Stimulated activated CD4-positive, alpha-beta T cell treated with anti-CD3 and anti-CD28 coated beads, Interleukin-2, amount 100 ng/mL, for 48 hours (primary cell): ENCODE measurements at places on chromosomes 16 and 17.

- no peak for DNase-seq
Observed at GRCh38 chr16:27969574-27969973, 93.9 kb downstream of the GSG1L start.

DNA sequence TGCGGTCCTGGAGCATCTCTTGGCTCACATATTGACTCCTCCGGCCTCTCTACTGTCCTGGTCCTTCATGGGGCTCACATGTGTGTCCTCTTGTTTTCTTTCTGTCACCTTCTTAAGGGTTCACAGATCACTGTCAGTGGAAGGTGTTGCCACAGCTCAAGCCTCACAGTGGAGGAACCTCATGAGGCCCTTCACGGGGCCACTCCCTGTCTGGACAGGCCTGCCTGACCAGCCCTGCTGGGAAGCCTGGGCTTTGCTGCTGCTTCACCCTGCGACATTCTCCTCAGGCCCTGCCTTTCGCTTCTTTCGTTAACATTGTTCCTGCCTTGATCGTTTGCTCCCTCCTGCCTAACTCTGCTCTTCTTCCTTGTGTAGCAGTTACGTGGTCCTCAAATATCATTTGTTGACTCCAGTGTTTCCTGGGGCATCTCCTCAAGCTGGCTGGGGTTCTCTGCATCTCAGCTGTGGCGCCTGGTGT lies 55.9 kb downstream of the WDR45B start:
- DNase-seq = no peak

DNA sequence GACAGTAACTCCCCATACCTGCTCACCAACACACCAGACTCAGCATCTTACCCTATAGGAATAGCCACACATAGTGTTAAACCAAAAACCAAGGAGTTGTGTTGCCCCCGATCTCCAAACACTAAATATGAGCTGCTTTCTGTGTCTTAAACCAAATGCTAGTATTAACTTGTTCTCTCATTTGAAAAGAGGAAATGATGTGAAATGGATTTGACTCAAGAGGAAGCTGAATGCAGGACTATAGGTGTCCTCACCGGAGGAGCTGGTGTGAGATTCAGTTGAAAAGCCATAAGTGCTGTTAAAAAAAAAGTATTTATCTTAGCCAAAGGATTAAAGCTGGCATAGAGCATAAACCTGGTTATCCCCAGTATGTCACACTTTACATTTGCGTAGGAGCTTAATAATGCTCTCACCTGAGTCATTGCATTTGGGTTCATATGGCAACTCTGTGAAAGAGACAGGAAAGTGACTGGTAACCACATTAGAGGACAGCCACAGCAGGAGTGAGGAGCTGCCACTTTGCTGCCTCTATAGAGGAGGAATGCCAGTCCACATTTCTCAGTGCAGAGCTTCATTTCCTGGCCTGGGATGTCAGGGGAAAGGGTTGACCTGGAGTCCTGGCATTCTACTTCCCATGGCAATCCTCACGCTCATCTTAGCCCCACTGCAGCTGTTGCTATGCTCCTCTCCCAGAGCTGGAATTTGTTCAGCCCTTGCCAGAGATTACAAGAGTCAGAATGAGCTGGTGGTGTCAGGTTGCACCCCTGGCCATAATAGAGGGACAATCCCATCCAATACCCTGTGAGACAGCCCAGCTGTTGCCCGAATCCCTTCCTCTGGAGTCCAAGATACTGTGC lies 143.3 kb upstream of the ANKFN1 start:
- DNase-seq = no peak

DNA sequence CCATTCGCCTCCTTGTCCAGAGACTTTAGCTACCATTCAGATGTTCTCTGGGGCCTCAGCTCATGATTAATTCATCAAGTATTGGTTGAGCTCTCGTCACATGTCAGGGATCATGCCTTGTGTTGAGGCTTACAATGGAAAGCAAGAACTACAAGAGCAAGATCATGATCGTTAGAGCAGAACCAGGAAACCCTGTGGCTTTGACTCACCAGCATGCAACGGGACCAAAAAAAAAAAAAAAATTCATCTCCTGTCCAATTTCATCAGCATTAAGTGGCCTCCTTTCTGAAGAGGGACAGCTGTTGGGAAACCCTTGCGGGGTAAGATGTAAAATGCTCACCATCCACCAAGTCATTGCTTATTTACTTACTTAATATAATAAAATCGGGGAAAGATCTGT lies 12.1 kb upstream of the USP10 start:
- DNase-seq = no peak

- DNase-seq = no peak
Observed at GRCh38 chr16:14007450-14007849, 63.7 kb upstream of the MRTFB start.

DNA sequence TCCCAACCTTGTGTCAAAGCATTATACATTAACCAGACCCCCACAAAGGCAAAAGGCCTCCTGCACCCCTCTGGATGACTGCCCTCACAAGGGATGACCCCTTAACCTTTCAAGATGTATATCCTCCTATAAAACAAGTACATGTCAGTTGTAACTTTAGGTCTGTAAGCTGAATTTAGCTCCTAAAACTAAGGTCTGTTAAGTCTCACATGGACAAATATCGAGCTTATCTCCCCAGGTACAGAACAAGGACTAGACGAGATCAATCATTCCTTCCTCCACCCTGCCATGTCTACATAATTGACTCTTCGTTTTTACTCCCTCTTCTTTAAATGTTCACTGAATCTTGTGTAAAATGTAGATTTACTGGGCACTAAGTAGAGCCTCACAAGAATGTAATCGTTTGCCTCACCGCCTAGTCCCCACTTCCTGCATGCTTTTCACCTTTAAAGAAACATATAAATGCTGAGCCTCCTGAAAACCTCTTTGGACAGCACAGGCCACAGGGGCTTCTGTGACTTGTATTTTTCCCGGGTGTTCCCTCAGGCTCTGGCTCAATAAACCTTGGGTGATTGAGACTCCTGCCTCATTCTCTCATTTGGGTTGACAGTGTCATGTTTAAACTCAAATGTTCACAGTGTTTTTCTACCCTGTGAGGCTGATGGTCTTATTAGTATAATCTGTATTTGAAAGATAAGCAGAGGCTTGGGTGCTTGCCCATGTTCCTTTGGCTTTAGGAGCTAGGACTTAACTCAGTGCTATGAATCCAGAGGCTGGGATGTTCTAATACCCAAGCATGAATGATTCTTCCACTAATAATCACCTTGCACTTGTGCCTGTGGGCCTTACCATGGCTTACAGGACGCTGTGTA lies 37.6 kb downstream of the MMD start:
- no peak for DNase-seq

GRCh38 chr16:19123535-19124178 lies 9.9 kb downstream of the ITPRIPL2 start:
- no peak for DNase-seq

- no peak for DNase-seq
Observed at GRCh38 chr17:36188891-36189306, 7.7 kb downstream of the CCL3L1 start.

- no peak for DNase-seq
Observed at GRCh38 chr17:16439303-16439791, 24.0 kb downstream of the TRPV2 start.
